ENCODE measurements at places on chromosomes 11 and 22.

- no peak for DNase-seq
These were observed 48.3 kb downstream of the ARHGEF12 start for GRCh38 chr11:120384476-120384875.

DNA sequence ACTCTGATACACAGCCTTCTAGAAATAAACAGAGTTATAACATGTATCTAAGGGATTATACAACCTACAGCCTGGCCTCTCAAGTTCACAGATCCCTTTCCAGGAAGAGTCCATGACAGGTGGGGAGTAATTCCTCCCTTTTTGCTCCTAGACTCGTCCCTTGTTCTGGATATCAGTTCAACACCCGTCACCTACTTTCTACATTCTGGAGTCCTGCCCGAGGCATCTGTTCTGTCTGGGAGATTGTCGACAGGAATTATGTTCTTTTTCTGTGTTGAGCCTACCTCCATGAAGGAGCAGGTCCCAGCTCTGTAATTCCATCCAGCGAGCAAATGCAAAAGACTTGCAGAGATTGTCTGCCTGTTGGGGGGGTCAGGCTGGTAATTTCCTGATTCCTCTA is 224.6 kb upstream of the NTM start:
- DNase-seq: no peak

DNA sequence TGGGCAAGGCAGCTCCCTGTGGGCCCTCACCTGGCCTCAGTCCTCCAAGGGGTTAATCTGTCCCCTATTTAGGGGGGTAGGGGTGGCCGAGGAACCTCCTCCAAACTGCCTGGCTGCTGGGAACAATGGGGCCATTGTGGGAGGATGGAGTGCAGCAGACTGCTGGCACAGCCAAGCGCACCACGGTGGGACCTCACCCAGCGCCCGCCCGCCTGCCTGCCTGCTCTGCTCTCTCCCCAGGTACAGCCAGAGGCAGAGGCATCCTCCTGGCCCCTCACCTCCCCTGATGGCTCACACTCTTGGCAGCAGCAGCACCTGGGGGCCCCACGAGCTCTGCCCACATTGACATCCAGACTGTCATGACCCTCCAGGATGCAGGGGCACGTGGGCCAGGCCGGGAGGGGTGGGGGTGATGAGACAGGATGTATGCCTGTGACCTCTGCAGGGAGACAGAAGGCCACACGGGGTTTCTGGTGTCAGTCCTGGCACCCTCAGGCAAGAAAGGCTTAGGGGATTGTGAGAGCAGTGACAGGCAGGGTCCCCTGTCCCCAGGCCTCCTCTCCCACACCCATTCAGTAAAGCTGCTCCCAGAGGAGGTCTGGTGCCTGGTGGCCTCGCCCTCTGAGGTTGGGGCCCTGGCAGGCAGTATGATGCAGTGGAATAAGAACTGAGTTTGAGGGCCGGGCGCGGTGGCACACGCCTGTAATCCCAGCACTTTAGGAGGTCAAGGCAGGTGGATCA is 11.4 kb downstream of the BCL9L start:
- DNase-seq: no peak

DNA sequence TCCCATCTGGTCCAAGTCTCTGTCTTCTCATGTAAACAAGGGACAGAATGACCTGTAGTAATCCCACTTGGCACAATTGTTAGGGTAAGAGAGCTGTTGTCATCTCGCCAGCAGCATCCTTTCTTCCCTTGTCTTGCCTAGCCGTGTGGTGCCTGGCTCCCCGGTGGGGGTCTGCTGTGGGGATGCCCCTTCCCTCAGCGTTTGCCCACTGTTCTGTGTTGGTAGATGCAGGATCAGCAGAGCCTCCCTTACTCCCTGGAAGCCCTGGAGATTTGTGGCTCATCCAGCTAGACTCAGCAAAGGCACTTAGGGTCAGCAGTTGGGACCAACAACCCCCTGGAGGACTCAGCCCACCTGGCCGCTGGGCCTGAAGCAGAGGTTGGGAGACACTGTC is 13.0 kb downstream of the ACO2 start:
- no peak for DNase-seq

GRCh38 chr22:40462195-40462984 is 92.0 kb downstream of the SGSM3 start:
- no peak for DNase-seq

- DNase-seq: peak; percentile 33
These were observed 697 bp upstream of the PAFAH1B2 start for GRCh38 chr11:117143390-117143789.

GRCh38 chr22:32199341-32199740 is 5.5 kb downstream of the RFPL2 start:
- no peak for DNase-seq

- DNase-seq: no peak
These were observed 5.4 kb upstream of the HDHD5 start for GRCh38 chr22:17164392-17165024.

GRCh38 chr11:14768526-14769188 is 123.4 kb downstream of the CYP2R1 start:
- no peak for DNase-seq

GRCh38 chr22:44777364-44777755 is 25.0 kb downstream of the ARHGAP8 start:
- no peak for DNase-seq

GRCh38 chr11:37352485-37352884 is 754.4 kb upstream of the RAG2 start:
- DNase-seq: no peak

- DNase-seq: no peak
These were observed 19.0 kb downstream of the POLD3 start for GRCh38 chr11:74611369-74611861.

- no peak for DNase-seq
These were observed 1086.1 kb downstream of the BRD1 start for GRCh38 chr22:48741540-48741939.

GRCh38 chr11:72577271-72577721 is 96.9 kb downstream of the PDE2A start:
- no peak for DNase-seq

- no peak for DNase-seq
These were observed 5.2 kb upstream of the TNFRSF13C start for GRCh38 chr22:41931701-41932269.

DNA sequence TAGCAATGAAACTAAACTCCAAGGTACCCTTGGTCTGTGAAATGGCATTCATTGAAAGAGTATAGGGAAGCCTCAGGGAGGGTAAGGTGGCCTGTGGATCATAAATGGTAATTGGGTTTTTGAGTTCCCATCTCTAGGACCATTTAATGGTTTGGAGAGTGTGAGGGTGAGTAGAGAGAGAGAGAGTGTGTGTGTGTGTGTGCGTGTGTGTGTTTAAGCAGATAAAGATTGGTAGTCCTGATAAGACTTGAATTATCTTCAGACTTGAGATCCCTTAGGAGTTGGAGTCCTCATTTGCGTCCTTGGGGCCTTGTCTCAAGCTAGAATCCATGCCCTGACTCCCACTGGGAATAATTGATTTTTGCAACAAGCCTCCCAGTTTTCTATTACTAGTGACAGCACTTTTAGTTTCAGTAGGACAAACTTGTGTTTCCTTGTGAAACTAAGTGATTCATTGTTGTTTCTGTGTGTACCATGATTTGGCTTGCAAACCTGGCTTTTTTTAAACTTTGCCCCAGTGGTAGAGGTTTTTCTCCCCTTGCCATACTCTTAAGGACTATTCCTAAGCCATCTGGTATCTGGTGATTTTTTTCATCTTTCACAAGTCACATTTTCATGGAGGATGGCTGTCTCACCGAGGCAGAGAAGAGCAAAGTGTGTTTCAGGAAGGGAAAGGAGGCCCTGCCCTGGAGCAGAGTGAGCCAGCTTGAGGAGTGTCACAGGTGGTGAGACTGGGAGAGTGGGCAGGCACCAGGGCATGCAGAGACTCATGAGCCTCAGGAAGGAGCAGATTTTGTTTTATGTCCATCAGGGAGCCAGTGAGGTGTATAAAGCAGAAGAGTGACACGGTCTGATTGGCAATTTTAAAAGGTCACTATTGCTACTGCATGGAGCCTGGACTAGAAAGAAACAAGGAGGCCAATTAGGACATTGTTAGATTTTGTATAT is 26.7 kb downstream of the ALKBH3 start:
- no peak for DNase-seq

GRCh38 chr11:112784323-112785073 is 176.7 kb upstream of the NCAM1 start:
- no peak for DNase-seq

DNA sequence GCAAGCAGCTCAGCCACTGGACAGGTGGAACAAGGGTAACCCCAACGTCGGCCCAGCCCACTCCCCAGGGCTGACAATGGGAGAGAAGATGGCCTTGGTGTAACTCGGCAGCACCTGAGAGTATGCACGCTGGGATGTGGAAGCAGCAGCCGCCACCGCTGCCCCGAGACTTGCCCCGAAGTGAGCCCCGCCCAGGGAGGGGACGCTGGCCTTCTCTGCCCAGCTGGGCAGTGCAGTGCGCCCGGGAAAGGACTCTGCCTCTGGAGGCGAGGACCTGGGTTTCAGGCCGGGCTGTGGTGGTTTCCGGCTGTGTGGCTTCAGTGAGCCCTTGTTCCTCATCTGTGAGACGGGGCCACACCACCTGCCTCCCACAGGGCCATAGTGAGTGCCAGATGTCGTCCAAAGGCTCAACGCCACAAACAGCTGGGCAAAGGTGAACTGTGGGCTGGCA is 8.6 kb upstream of the POLDIP3 start:
- no peak for DNase-seq

- no peak for DNase-seq
These were observed 26.6 kb downstream of the EHF start for GRCh38 chr11:34647532-34647931.

DNA sequence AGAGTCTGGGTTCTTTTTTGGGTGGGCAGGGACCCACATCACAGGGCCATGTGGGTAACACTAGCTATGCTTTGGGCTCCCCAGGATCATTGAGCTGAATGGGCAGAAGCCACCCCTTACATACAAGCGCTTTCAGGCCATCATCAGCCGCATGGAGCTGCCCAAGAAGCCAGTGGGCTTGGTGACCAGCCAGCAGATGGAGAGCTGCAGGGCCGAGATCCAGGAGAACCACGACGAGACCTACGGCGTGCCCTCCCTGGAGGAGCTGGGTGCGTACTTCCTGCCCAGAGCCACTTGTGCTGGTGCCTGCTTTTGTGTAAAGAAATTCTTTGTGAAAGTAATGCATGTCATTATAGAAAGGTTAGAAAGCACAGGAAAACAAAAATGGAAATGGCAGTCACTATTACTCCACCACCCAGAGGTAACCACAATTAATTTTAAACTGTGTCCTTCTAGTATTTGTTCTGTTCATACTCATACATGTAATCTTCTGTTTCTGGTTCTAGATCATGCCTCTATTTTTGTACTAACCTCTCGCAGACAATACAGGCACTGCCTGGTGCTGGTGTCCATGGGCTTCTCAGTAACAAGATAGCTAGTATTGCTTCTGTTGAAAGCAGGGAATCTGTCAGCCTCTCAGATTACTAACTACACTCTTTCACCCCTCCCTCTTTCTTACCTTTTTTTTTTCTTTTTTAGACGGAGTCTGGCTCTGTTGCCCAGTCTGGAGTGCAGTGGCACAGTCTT is 13.7 kb downstream of the CRY2 start:
- DNase-seq: no peak

- no peak for DNase-seq
These were observed 7.3 kb downstream of the C11orf71 start for GRCh38 chr11:114392735-114393667.

Measured in HFF-Myc (cell line).